Stimulated activated naive CD8-positive, alpha-beta T cell treated with anti-CD3 and anti-CD28 coated beads, Interleukin-15, Interleukin-2, amounts not matched to agents 100 U/mL and 50 U/mL, for 24 hours (primary cell): ENCODE measurements at places on chromosomes 13 and 19.

DNA sequence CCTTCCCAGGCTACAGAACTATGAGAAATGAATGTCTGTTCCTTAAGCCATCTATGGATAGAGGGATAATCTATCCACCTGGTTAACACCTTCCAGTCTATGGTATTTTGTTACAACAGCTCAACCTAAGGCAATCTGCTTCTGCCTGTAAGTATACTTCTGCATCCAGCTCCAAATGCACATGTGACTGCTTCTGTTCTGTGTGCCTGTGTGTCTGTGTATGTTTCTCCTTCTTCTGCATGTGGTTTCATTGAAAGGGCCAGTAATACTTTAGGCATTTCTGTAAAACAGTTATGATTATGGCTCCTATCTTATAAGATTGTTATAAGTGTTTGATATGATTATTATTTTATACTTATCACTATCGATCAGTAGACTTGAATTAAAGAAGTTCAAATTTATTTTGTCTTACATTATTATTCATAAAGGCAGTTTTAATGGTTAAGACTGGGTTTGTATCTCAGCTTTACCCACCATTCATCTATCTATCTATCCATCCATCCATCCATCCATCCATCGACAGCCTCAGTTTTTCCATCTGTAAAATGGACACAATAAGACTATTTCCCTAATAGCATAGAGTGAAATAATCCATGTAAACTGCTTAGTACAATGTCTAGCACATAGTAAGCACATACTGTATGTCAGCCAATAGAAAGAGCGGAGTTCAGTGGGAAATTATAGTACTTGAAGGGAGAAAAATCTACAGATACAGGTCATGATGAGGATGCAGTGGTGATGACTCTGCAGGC lies 37.5 kb upstream of the TM9SF2 start:
- no peak for DNase-seq

GRCh38 chr19:46840498-46840942 lies 10.1 kb downstream of the AP2S1 start:
- peak; percentile 42 for DNase-seq

DNA sequence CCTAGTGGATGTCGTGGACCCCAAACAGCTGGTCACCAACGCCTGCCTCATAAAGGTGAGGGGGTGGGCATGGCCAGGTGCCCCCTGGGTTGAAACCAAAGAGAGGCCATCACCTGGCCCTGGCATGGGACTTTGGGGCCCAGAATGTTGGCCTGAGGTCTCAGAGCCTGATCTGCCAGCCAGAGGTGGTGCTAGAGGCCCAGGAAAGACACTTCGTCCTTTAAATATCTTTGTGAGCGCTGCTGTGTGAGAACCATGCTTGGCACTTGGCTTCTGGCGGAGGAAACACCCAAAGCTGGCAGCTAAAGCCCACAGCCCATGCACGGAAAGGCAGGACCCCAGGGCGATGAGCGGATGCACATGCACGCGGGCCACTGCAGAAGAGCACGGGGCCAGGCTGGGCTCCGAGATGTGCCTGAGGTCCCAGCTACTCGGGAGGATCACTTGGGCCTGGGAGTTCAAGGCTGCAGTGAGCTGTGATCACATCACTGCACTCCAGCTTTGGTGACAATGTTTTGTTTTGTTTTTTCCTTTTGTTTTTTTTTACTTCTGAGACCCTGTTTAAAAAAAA lies 4.3 kb upstream of the ADM5 start:
- no peak for DNase-seq

DNA sequence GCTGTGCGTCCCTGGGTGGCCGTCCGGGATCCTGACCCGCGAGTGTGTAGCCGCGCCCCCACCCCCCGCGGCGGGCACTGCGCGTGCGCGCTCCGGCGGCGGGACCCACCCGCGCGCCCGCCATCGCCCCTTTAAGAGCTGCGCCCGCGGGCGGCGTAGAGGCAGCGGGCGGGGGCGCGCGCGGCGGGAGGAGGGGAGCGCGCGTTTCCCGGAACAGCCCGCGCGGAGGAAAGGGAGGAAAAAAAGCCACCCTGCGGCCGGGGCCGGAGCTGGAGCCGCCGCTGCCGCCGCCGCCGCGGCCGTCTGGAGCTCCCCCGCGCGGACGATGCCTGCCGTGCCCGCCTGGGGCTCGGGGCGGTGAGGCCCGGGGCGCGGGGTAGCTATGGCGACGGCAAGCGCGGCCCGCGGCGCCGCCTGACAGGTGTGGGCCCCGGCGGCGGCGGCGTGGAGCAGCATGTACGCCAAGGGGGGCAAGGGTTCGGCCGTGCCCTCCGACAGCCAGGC lies at the start of gene SSBP4:
SSBP4 (plus strand) TSS at position 204 of the 504 bp plus-strand sequence; CDS start at position 455, 251 bp downstream.
- DNase-seq: peak; percentile 80

GRCh38 chr19:39110263-39110967 lies 15.2 kb upstream of the PAK4 start:
- DNase-seq: peak; percentile 82
